ENCODE measurements at places on chromosomes 1 and 21.
A peak's percentile ranks its signal among the peaks of the same experiment; 100 is the strongest.

GRCh38 chr1:235545292-235545930 lies 41.2 kb upstream of the B3GALNT2 start:
- no peak for DNase-seq

- DNase-seq = no peak
Observed at GRCh38 chr21:41219498-41220207, 51.7 kb downstream of the BACE2 start.

GRCh38 chr1:14255711-14256110 lies 342.8 kb upstream of the KAZN start:
- DNase-seq = no peak

DNA sequence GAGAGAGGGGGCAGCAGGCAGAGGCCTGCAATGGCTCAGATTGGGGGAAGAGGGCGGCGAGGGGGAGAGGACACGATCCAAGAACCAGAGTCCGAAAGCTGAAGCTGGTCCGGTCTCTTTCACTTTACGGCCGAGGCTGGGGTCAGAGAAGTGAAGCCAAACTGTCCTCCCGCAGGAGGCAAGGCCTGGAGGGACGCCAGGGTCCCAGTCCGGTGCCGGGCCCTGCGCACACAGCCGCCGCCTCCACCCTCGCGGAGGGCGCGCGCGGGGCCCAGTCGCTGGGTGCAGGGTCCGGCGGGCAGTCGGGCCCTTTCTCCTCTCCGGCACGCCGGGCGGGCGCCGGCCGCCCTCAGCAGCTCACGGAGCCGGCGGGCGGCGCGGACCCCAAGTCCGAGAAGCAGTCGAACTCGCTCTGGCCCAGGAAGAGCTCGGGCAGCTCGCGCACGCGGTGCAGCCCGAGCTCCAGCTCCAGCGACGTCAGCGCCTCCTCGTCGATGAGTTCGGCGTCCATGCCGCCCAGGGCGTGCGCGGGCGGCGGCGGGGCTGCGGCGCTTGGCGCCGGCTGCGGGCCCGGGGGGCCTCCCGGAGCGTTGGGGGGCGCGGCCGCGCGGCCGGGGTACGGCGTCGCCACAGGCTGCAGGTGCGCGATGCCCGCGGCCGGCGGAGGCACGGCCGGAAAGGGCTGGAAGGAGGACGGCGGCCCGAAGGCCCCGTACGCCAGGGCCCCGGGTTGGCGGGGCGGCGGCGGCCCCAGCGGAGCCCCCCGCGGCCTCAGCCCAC lies 749 bp downstream of the CITED4 start:
- no peak for DNase-seq

DNA sequence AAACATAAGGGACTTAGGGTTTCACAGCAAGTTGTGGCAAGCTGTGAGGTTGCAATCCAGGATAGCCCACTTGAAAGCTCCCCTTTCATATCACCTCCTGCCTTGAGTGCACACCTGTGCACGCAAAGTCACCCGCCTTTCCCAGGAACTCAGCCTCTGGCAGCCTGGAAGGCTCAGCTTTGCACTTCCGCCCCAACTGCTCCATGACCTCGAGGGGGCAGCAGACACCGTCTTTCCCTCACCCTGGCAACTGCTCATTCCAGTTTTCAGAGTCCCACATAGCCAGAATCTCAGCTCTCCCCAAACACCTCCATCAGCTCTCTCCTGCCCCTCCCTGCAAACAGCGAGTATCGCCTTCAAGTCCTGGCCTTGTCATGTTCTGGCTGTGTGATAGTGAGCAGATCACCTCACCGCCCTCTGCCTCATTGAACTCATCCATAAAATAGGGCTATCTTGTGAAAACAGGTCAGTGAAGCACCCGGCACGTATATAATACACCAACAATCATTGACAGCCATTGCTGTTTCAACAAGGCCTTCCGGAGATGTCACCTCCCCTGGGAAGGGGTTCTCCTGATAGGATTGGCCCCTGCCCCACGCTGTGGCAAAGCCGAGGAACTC lies 32.2 kb upstream of the EPB41 start:
- DNase-seq = peak; percentile 97

DNA sequence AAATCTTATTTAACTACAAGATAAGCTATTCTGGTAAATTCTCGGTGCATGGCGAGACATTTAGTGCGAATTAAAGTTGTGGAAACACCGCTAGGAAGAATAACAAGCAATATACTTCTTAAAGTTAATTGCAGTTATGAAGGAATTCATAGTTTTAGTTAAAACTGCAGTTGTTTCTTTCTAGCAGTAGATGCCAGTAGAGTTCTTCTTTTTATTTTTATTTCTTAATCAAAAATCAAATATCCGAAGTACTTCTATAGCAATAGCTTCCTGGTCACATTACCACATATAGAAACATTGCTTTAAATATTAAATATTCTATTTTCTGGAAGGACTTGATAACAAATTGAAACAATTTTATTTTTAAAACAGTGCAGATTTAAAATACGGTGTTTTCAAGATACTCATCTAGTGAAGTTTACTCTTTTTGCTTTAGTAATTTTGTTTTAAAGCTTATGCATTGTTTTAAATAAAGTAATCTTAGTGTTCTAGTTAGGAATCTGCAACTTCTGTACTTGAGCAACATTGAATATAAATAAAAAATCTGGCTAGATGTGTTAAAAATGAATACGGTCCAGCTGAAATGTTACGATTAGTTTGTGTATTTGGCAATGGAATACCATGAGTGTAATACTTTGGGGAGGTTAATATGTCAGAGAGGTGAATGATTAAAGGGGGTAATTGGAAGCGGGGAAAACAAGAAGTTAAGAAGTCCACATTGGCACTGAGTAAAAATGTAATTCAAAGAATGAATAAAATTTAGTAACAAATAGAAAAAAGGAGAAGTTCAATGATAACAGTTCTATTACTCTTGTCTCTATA lies 2.7 kb upstream of the PRKACB start:
- DNase-seq = no peak

GRCh38 chr1:165686971-165687433 lies 11.4 kb downstream of the ALDH9A1 start:
- DNase-seq = no peak

- no peak for DNase-seq
Observed at GRCh38 chr1:58293388-58293787, 253.1 kb downstream of the OMA1 start.

GRCh38 chr1:180954005-180954800 lies 41.5 kb downstream of the KIAA1614 start:
- peak; percentile 71 for DNase-seq

GRCh38 chr1:68111519-68112436 lies 61.4 kb upstream of the DIRAS3 start:
- peak; percentile 64 for DNase-seq

DNA sequence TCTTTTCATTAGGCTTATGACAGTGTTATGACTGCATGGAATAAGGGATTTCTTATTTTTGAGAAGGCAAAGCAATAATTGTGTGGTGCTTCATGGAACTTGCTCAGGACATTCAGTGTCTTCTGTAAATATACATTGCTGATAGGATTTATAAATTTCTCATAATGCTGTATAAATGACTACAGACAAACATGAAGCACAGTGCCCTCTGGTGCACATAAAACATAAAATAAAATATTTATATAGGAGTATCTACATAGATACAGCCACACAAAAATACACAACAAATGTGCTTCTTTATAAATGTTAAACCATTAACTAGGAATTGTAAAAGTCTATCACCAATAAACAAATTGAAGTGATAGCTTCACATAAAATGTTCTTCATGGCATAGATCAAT lies 24.1 kb downstream of the BRINP3 start:
- DNase-seq = no peak
